Smooth muscle cell of the brain vasculature (primary cell): ENCODE measurements at places on chromosomes 4 and X.

DNA sequence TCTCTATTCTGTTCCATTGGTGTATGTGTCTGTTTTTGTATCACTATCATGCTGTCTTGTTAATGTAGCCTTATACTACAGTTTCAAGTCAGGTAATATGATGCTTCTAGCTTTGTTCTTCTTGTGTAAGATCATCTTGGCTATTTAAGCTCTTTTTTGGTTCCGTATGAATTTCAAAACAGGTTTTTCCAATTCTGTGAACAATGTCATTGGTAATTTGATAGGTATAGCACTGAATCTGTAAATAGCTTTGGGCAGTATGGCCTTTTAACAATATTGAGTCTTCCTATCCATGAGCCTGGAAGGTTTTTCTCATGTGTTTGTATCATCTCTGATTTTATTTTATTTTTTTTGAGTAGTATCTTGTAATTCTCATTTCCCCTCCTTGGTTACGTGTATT, 94.3 kb downstream of the ANAPC10 start:
- DNase-seq, result no peak

DNA sequence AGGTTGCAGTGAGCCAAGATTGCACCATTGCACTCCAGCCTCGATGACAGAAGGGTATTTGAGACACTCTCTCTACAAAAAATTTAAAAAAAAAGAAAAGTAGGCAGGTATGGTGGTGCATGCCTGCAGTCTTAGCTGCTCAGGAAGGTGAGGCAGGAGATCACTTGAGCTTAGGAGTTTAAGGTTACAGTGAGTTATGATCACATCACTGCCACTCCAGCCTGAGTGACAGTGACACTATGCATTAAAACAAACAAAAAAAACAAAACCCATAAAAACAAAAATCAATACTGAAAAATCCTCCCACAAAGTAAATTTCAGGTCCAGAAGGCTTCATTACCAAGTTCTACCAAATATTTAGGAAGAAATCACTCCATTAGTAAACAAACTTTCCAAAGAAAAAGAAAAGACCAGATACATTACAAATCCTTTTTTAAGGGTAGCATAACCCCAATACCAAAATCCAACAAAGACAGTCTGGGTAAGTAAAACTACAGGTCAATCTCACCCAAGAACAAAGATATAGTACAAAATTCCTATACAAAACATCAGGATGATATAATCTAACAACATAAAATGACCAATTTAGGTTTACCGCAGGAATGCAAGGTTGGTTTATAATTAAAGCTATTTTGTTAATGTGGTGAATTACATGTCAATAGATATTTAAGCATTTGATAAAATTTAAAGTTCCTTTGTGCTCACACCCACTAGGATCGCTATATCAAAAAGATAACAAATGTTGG, 11.7 kb downstream of the NELFA start:
- DNase-seq, result no peak

GRCh38 chr4:90419124-90419711, 292.0 kb downstream of the CCSER1 start:
- DNase-seq, result no peak

DNA sequence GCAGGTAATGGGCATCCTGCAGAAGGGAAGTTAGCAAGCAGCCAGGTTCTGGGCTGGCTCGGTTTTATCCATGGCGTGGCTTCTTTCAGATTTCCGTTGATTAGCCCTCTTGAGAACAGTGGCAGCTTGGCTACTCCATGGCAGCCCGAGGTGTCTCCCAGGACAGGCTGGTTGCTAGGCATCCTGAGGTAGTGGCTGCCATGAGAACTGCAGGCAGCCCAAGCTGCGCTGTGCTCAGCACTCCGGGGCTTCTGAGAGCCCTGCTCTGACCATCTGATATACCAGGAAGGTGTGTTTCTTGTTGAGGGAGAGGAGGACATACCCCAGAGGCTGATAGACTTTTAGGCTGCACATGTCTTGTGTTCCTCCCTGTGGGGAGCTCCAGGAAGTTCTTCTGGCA, 253.4 kb upstream of the CASK start:
- no peak for DNase-seq

- DNase-seq, result no peak
Observed at GRCh38 chrX:103155201-103155600, 59.7 kb upstream of the BEX4 start.

DNA sequence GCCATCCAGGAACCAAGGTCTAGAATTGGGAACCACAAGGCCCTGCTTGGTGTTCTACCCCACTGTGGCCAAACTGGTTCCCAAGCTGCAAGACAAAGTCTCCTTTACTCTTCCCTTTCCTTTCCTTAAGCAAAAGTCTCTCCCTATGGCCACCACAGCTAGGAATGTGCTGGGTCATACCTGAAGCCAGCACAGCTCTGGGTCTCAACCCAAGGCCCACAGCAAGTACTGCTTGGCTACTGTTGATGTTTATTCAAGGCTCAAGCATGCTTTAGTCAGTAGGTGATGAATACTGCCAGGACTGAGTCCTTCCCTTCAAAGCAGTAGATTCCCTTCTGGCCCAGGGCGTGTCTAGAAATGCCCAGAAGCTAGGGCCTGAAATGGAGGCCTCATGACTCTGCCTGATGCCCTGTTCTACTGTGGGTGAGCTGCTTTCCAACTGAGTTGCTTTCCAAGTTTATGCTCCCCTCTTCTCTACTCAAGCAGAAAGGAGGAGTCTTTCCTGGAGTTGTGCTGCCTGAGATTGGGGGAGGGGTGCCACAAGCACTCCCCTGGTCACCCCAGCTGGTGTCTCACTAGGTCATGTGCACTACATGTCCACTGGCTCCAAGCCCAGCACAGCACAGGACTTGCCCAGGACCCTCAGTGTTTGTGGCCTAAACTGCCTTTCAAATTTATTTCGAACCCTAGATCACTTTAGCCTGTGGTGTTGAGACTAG, 44.9 kb downstream of the STAP1 start:
- DNase-seq, result no peak

DNA sequence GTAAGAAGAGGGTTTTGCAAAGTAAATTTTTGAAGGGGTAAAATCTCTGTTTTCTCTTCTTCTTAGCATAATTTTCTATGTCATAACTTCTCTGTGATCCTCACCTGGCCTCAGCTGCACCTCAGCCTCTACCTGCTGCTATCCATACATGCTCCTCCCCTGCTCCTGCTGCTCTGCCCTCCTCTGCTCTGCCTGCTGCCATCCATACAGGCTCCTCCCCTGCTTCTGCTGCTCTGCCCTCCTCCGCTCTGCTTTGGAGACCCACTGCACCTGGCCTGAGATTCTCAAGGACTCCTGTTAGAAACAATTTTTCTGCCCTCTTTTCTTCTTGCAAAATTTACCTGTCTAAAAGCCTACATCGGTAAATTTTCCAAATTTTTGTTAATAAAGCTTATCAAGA, 388.6 kb upstream of the PITX2 start:
- DNase-seq, result no peak

- DNase-seq, result no peak
Observed at GRCh38 chr4:155762334-155762733, 3.5 kb downstream of the GUCY1B1 start.

- DNase-seq, result no peak
Observed at GRCh38 chrX:40448793-40449192, 132.0 kb upstream of the ATP6AP2 start.

GRCh38 chrX:71118985-71119535, 664 bp downstream of the MED12 start:
- no peak for DNase-seq

DNA sequence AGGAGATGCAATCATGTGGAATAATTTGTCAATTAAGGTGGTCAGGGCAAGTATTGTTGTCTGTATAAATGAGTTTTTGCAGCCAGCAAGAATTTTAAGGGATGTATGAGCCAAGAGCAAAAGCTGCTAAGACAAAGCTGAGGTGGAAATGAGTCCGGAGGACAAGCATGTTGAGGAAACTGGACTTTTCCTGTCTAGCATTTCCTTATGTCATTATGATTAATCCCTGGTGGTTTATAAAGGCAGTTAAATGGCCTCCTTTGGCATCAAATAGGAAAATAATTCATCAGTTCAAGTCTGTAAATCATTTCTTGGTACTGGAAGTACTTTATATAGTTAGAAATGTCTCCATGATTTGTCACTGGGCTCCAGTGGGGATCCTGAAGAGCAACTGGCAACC, 61.6 kb upstream of the TEX13A start:
- DNase-seq, result no peak

- no peak for DNase-seq
Observed at GRCh38 chr4:8906668-8906970, 35.0 kb upstream of the HMX1 start.

GRCh38 chr4:62455871-62456270, 1255.7 kb downstream of the ADGRL3 start:
- no peak for DNase-seq

GRCh38 chr4:18192901-18193300, 171.3 kb upstream of the LCORL start:
- no peak for DNase-seq

DNA sequence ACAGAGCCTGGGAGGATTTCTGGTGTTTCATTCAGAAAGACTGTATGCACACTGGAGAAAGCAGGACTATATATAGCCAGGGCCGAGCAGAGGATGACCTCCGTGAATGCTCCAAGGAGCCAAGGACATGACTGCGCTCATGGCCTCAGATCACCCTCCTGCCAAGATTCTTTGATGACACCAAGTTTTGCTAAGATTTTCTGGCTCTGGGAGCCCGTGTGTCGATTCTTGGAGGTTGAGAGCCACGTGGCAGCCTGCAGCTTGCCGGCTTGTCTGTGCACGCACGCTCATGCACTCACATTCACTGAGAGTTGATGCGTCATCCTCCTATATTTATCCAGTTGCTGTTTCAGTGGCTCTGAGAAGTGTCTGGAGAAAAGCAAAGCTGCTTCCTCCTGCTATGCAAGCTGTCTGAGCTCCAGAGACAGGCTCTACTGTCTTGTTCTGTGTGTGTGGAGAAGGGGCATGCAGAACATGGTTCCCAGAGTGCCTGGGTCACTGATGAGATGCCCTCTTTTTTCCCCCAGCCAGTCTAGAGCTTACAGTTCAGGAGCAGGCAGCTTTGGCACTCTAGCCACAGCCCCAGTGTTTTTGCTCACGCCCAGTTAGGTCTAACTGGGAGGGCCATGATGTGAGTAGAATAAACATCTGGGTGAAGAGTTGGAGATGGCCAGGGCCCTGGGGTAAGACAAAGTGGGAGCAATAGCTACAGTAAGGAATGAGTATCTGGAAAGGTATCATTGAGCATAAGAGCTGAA, 64.9 kb upstream of the SCOC start:
- peak; percentile 66 for DNase-seq

- DNase-seq, result peak; percentile 17
Observed at GRCh38 chr4:41692717-41693345, 55.7 kb downstream of the PHOX2B start.

- no peak for DNase-seq
Observed at GRCh38 chr4:166482758-166483157, 609.7 kb downstream of the TLL1 start.

- no peak for DNase-seq
Observed at GRCh38 chrX:38452603-38453002, 100.2 kb downstream of the OTC start.

GRCh38 chr4:7734651-7735260, 204.9 kb downstream of the AFAP1 start:
- no peak for DNase-seq

DNA sequence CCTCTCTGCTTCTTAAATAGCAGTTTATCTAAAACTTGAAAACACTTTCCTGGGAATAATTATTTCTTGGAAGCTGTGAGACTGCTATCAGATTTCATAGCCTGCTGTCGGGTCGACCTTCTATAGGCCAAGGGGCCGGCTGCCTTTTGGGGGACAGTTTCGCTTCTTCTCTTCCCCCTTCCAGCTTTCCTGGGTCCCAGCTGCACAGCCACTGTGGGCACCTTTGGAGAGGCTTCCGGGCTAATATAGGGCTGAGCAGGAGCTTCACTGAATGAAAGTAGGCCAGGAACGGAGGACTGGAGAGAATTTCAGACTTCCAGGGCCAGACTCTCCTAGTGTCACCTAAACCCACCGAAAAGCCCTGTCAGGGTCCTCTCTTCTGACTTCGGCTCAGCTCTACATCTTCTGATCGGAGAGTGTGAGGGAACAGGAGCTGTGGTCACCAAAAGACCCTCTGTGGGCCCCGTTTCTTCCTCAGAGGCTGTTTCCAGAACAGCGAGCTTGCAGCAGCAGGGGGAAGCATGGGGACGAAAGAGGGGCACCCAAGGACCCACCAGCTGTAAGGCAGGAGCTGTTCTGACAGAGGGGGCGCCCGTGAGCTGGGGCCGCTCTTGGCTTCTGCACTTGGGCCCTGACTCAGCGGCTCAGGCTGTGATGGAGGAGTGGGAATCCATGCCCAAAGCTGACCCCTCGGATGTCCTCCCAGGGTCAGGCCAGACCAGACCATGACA, 620.6 kb downstream of the BCOR start:
- no peak for DNase-seq

GRCh38 chr4:78207951-78208350, 150.8 kb downstream of the FRAS1 start:
- no peak for DNase-seq

DNA sequence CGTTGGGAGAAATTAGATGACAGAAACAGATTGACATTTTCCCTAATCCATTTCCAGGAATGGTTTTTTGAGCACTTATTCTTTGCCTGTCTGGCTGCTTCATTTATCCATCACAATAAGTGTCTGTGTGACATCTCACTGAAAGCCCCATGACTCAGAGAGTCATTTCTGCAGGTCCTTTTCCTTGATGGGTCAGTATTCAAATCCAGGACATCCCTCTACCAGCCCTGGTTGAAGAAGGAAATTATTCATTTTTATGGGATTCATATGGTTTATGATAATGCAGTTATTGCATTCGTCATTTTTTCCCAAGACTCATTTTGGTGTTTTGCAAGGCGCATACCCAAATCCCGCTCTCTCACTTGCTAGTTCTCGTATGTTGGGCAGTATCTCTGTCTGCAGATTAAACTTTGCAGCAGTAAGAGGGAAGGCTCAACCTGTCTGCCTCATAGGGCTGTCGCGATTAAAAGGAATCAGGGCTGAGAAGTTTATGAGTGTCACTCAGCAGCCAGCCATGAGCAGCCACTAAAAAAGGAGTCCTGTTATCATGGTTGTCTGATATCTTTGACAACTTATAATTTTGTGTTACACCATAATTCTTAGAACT, 44.0 kb downstream of the GYG2 start:
- DNase-seq, result no peak

GRCh38 chr4:31620476-31620875, 900.3 kb downstream of the PCDH7 start:
- DNase-seq, result no peak

GRCh38 chrX:121307449-121307848, 260.0 kb downstream of the GLUD2 start:
- DNase-seq, result no peak

- no peak for DNase-seq
Observed at GRCh38 chr4:176377780-176378179, 58.0 kb downstream of the SPCS3 start.
